NCI-H2171 treated with DMSO at 0.1 percent for 48 hours (cell line): ENCODE measurements at places on chromosomes 12 and 14.

DNA sequence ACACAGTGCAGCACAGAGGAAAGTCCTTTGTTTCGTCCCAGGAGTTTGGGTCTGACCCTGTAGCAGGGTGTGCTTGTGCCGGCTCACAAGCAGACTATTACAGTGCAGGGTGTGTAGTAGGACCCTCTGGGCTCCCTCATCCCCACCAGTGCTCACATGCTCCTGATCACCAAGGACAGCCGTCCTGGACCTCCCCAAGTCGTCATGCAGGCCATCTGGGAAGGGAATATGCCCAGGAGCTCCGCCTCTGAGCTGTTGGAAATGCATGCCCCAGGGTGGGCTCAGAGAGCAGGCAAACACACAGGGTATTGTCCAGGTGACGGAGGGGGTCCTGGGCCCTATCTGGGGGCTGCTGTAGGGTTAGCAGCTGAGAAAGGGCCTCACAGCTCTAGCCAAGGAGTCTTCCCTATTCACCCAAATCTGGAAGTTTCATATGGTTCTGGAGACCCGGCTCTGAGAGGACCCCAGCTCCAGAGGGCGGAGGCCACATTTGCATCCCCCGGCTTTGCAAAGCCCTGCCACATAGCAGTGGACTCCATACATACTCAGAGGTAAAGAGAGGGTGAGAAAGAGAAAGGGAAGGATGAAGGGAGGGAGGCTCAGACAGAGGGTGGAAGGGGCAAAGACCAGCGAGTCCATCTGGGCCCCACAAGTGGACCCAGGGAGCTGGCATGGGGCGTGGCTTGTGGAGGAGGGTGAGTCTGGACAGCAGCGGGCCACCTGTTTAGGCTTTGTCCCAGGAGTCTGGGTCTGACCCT, 53.5 kb upstream of the PPP2R5C start:
- DNase-seq = no peak

- peak; percentile 86 for DNase-seq
Observed at GRCh38 chr12:81627336-81628189, 131.6 kb downstream of the PPFIA2 start.

- DNase-seq = peak; percentile 76
Observed at GRCh38 chr12:125161712-125162022, 96.4 kb downstream of the AACS start.

- no peak for DNase-seq
Observed at GRCh38 chr14:70359076-70359424, 433 bp downstream of the COX16 start.

DNA sequence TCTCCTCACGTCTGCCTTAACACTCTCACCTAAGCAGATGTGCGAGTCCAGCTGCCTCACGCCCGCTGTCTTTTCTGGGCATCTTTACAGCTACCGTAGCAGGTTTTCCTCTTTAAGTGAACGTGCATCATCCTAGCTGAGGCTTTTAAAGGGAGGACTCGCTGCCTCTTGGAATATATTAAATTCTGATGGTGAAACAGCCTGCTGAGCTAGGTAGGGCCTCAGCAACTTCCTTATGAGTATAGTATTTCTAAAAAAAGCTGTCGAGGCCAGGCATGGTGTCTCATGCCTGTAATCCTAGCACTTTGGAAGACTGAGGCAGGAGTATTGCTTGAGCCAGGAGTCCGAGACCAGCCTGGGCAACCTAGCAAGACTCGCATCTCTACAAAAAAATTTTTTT, 32.2 kb downstream of the TESC start:
- DNase-seq = no peak

DNA sequence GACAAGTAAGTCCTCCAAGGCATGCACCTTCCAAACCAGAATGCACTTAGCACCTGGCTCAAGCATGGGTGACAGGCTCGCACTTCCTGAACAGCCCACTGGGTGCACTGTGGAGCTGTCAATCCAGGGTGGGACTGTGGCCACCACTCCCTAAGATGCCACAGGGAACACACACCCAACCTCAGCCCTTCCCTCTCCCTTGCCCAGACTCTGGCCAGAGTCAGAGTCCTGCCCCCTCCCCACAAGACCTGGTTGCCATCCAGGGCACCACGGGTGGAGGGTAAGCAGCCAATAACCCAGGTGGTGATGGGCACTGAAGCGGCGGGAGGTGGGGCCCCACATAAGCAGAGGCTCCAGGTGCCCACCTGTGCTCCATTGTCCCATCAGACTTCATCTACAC, 160.6 kb downstream of the MYRFL start:
- peak; percentile 32 for DNase-seq

DNA sequence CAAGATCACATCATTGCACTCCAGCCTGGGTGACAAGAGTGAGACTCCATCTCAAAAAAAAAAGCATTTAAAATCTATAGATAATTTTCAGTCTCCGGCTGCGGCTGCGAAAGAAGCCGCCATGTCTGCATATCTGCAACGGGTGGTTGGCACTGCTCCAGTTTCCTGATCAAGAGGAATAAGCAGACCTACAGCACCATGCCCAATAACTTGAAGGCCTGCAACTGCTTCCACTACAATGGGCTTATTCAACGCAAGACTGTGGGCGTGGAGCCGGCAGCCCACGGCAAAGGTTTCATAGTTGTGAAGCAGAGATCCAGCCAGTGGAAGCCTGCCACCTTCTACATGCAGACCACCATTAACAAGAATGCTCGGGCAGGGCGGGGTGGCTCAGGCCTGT, 30.6 kb upstream of the EID3 start:
- DNase-seq = no peak

DNA sequence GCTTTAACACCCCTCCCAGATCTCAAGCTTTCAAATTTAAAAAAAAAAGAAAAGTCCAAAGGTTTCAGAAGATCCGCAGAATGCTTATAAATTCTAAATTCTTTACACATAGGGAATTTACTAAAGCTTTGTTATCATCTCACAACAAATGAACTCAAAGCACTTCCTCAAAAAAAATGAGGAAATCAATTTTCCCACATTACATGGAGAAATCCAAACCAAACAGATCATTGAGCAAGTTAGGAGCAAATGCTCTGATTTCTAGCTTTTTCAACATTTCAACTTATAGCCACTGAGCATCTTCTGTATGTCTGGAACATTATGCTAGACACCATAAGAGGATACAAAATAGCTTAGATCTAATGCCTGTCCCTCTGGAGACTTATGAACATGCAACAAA, 161.0 kb downstream of the CEP128 start:
- no peak for DNase-seq
